Amniotic epithelial cell (primary cell): ENCODE measurements at places on chromosomes 12 and 14.
A peak's percentile ranks its signal among the peaks of the same experiment; 100 is the strongest.

DNA sequence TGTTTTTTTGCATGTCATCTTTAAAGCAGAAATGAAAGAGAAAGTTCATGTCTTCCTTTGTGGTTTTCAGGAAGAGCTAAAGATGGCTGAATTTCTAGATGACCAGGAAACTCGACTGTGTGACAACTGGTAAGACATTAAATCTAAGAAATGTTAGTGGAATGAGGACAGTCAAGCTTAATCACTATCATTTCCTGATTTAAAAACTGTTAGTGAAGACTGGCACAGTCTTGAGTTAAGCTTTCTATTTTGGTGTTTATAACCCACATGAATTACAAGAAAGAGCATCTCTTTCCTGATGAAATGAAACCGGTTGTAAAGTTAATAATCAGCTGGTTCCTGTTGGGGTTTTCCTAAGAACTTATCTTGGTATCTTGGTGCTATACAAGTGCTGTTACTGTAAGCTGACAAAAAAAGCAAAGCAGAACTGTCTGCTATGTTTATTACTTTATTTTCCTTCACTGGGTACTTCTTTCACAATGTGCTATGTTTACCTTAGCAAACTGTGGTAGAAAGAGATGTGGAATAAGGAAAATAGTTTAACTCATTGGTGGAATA, 5.2 kb downstream of the TRAFD1 start:
- peak; percentile 82 for DNase-seq

DNA sequence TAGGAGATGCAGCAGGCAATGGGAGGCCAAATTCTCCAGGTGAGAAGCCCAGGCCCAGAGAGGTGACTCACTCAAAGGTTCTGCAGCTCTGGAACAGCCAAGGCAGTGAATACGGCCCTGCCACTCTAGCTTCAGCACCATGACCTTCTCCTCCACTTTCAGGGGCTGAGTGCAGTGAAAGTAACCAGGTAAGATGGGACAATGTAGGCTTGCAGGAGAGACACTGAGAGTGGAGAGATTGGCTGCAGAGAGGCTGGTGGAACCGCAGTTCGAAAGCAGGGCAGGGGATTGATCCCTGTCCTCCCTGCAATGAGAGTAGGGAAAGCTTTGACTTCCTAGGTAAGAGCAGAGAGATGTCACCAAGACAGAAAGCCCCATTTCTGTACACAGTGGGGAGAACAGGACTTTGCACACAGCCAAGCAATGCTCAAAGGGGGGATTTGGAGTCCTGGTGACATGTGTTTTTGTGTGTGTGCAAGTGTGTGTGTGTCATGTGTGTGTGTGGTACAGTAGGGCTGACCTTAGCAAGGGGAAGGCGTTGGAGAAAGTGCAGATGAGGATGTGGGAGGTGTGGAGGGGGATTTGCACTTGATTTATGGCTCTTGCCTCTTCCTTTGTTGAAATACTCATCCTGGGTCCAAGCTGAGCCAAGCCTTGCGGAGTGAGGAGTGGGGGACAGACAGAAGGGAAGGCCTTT, 12.7 kb downstream of the DHRS2 start:
- no peak for DNase-seq

DNA sequence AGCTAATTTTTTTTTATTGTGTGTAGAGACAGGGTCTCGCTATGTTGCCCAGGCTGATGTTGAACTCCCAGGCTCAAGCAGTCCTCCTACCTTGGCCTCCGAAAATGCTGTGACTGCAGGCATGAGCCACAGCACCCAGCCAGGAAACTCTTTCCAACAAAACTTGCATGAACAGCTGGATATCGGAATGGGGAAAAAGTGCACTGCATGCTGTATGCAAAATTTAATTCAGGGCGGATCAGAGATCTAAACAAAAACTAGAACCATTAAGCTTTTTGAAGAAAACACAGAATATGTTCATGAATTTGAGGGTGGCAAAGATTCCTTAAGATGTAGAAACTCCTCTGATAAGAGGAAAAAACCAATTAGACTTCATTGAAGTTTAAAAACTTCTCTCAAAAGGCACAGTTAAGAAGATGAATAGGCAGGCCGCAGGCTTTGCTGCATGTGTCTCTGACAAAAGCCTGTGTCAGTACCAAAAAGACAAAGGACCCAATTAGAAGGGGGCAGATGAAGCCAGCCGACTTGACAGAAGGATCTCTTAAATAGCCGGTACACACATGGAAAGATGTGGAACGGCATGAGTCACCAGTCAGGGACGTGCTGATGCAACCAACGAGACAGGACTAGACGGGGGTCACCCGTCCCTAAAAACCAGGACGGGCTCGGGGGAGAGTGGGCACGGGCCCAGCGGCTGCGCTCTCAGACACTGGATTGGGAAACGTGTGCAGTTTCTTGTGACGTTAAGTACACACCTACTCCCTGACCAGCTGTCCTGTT, 34.8 kb upstream of the MMP17 start:
- DNase-seq = peak; percentile 7

- no peak for DNase-seq
Observed at GRCh38 chr14:97709552-97709951, 912.4 kb downstream of the VRK1 start.

DNA sequence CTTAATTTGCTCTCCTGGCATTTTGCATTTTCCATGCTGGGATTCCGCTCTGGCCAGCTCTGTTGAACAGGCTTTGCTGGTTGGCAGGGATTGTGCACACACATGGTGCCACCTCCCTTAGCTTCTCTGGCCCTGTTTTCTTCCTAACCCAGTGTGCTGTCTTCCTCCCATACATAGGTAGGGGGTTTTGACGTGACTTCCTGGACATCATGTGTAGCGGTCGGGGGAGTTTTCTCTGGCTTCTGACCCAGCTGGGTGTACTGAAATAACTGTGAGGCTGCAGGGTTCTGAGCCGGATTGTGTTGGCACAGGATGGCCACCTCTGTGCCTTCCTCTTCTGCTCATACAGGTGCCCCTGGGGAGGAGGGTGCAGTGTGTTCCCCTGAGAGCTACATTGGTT, 25.7 kb downstream of the C14orf132 start:
- DNase-seq = no peak

DNA sequence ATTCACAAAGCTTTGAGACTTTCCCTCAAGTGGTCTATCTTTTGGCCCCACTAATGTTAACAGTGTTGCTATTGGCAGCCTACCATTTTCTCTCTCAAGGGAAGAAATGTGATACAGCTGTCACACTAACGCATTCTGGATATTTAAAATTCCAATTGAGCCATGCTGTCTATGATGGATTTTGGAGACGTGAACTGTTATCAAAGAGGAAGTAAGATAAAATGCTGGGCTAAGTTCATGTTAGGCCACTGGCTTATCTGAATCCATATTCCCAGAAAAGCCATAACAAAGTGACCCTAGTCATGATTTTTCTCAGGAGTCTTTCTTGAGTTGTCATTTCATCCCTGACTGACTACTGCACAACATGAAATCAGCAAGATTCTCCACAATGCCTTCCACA, 200.2 kb downstream of the PHLDA1 start:
- DNase-seq = peak; percentile 51

GRCh38 chr12:21940549-21941505, at the start of gene ABCC9:
Gene ABCC9 (minus strand): TSS chr12:21941426. CDS start chr12:21936674, 4,752 bp downstream.
- no peak for DNase-seq

- peak; percentile 38 for DNase-seq
Observed at GRCh38 chr14:67167420-67168109, 21.7 kb upstream of the GARIN2 start.
